Amygdala (tissue), 56 donors: ENCODE measurements at places on chromosomes 12 and 14.

- peak; percentile 25 for DNase-seq
These were observed 6.7 kb downstream of the BCL7A start for GRCh38 chr12:122028165-122028904.

DNA sequence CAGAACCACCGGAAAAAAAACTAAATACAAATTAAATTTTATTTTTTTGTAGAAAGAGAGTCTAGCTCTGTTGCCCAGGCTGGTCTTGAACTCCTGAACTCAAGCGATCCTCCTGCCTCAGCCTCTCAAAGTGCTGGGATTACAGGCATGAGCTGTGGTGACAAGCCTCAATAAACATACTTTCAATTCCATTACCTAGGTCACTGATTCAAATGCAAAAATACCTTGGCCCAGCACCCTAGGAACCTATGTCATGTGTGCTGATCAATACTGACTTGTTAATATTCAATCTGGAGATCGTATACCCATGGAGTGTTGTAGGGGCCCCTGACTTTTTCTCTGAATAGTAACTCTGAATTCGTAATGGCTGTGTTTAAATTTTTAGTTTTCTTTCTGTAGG lies 7.1 kb upstream of the TMEM30B start:
- no peak for DNase-seq

DNA sequence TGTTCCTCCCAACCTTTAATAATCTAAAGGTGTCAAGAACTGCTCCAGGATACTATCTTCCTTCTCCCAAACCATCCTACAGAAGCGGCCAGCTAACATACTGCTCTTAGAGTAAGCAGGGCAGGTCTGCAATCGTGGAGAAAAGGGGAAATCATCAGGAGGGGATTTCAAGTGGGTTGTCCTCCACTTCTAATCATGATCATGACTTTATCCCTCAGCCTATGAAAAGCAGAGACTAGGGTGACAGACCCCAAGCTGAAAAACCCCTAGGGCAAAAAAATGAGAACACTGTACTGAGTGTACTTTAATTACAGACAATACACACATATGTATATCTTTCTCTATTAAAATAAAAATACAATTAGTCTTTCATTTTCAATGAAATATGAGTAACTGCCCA lies 13.9 kb downstream of the DUSP16 start:
- DNase-seq, result no peak

- no peak for DNase-seq
These were observed 6.8 kb downstream of the ART4 start for GRCh38 chr12:14836336-14837210.

GRCh38 chr12:31931796-31932715 lies 27.2 kb upstream of the RESF1 start:
- DNase-seq, result no peak

GRCh38 chr14:66174453-66174891 lies 311.7 kb upstream of the CCDC196 start:
- no peak for DNase-seq

DNA sequence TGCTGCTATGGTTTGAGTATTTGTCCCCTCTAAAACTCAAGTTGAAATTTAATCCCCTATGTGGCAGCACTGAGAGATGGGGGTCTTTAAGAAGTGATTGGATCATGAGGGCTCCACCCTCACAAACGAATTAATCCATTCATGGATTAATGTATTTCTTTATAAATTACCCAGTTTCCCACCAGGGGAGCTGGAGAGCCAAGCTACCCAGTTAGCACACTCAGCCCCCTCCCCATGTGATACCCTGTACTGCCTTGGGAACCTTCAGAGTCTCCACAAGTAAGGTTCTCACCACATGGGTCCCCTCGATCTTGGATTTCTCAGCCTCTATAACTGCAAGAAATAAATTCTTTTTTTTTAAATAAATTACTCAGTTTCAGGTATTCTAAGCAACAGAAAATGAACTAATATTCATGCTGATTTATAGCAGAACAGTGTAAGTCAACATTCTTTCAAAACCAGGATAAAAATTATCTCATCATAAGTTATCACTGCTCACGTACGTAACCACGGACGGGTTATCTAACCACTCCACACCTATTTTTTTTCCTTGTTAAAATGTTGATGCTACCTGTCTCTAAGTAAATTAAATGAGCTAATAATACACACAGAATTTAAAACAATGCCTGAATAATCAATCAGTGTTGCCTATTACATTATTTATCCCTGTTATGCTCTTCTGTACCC lies 3.6 kb downstream of the NAP1L1 start:
- DNase-seq, result no peak

GRCh38 chr12:19181666-19182426 lies 52.3 kb downstream of the PLEKHA5 start:
- DNase-seq, result no peak

- no peak for DNase-seq
These were observed 11.3 kb downstream of the MEG3 start for GRCh38 chr14:100836941-100837804.

DNA sequence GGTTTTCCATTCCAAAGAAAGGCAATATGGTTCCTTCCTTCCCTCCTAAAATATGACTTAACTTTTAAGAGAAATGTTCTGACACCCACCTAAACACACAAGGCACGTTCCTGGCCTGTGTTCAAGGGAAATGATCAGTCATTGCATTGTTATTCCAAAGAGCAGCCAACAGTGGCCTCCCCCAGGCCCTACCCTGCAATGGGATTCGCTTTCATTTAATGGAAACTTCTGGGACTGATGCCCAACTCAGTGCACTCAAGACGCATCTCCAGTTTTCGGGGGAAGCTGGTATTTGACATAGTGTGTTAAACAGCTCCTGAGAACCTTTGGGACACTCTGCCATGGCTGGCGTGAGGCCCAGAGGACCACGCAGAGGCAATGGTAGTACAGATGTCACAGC lies 65.9 kb downstream of the DDX51 start:
- no peak for DNase-seq

- DNase-seq, result no peak
These were observed 9.5 kb downstream of the CINP start for GRCh38 chr14:102353126-102353619.

- no peak for DNase-seq
These were observed 1044.3 kb downstream of the BCL11B start for GRCh38 chr14:98227727-98228111.

- no peak for DNase-seq
These were observed 103.1 kb downstream of the HELB start for GRCh38 chr12:66405395-66405794.

GRCh38 chr14:53924753-53925152 lies 31.9 kb downstream of the BMP4 start:
- DNase-seq, result no peak

- DNase-seq, result no peak
These were observed 941 bp upstream of the PPP1CC start for GRCh38 chr12:110743571-110744093.

GRCh38 chr12:94898388-94898787 lies 105.1 kb downstream of the NDUFA12 start:
- no peak for DNase-seq

GRCh38 chr12:109463756-109464155 lies 13.3 kb downstream of the KCTD10 start:
- no peak for DNase-seq

GRCh38 chr12:54018468-54018984 lies 9.7 kb upstream of the HOXC6 start:
- DNase-seq, result no peak

GRCh38 chr12:25494926-25495325 lies 58.2 kb downstream of the LMNTD1 start:
- DNase-seq, result no peak

- no peak for DNase-seq
These were observed 325.1 kb downstream of the DAD1 start for GRCh38 chr14:22263961-22264360.

- no peak for DNase-seq
These were observed 944 bp downstream of the TXNRD1 start for GRCh38 chr12:104216521-104216924.

DNA sequence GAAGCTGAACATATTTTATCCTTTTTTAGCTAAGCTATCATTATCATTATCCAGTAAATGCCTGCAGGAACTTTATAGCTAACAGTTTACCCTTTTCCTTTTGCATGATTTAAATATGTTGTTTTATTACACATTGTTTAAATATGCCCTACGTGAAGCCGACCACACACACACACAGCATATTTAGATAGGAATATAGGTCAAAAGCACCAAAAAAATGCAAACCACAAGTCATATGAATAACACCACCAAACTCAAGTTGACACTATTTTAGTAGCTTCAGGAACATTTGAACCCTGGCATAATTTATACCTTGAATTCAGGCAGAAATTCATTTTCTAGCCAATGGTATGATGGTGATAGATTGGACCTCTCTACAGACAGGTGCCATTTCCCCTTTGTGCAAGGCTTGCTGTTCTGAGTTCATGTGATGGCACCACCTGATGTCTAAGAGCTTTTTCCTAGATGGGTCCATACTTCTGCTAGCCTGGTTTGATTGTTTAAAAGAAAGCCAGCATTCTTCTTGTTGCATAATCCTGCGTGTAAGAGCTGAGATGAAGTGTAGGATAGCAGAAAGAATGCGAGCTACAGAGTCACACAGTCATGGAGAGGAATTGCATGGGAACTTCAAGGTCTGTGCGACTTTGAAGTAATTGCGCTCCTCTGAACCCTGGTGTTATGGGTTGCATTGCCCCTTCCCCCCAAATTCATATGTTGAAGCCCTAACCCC lies 454.8 kb upstream of the SOX5 start:
- no peak for DNase-seq

DNA sequence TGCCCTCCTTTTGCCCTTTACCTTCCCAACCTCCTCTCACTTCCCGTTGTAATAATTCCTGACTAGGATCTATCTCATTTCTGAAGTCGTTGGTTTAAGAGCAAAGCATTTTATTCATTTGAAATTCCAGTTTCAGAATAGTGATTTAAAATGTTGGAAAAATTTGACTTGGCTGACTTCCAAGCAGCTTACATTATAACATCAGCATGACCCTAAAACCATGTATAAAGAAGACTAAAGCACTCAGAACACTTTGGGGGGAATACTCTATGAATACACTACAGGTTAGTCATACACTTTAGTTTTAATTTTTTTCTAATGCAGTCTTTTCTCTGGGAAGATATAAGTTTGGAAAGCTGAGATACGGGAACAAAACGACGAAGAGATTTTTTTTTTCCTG lies 161.1 kb downstream of the BTG1 start:
- no peak for DNase-seq

DNA sequence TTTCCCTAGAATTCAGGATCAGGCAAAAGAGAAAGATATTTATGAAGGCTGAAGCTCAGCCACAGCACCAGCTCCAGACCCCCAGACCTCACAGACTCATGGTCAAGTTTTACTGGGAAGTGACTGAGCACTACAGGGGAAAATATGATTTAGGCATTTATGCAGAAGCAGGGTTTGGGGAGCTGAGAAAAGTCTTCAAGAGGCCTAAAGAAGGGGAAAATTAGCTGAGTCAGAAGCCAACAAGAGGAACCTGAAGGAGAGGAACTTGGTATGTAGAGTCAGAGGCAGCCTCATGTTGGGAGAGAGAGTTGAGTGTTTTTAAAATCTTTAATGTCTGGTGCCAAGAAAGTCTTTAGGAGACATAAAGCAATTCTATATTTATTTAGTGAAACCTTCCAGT lies 63.0 kb downstream of the FOS start:
- no peak for DNase-seq

- DNase-seq, result no peak
These were observed 14.8 kb downstream of the BCL11B start for GRCh38 chr14:99257122-99257672.

- no peak for DNase-seq
These were observed 7.8 kb downstream of the GALNT6 start for GRCh38 chr12:51383269-51383905.

DNA sequence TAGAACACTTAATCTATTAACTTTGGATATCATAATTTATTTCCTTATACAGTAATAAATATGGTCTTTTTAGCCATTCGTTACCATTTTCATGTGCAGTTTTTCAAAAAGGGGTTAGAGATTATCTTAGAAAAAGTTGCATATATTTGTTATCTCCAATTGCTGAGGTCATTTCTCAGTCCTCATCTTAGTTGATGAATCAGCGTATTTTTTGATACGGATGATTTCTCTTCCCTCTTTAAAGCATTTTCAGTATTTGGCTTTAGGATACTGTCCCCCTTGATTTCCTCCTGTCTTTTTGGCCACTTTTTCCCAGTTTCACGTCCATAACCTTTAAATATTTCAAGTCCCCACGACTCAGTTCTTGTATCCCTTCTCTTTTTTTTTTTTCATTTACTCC lies 21.8 kb downstream of the DNAL1 start:
- no peak for DNase-seq

- no peak for DNase-seq
These were observed 602 bp downstream of the APEX1 start for GRCh38 chr14:20455355-20456300.

DNA sequence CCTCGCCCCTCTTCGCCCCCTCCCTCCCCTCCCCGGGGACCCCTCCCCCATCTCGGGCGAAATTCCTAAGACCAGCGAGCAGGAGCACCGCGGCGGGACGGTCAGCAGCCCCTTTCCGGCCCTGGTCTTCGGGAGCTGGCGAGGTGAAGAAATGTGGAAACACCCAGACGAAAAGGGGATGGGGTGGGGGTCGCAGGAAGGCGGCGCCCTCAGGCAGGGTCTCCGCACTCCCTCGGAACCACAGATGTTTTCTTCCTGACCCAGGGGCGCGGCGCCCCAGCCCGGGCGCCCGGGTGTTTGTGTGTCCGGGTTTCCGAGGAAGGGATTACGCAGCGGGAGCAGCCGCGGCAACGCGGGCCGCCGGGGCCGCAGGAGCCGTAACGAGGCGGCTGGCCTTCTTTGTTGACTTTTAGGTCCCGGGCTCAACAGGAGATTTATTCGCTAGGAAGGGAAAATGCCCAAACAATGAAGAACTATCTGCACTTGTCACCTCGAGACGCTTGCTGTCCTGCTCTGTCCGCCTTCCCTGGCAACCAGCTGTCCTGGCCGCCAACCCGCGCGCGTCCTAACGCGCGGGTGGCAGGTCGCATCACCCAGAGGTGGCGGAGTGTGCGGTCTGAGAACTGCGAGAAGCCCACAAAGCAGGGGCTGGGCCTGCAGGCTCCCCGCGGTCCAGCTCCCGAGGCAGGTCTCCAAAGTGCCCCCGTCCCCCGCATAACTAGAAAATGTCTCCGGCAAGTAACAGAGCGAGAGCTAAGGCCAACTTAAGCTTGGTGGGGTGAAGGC lies 7.0 kb downstream of the FOXA1 start:
- DNase-seq, result no peak

DNA sequence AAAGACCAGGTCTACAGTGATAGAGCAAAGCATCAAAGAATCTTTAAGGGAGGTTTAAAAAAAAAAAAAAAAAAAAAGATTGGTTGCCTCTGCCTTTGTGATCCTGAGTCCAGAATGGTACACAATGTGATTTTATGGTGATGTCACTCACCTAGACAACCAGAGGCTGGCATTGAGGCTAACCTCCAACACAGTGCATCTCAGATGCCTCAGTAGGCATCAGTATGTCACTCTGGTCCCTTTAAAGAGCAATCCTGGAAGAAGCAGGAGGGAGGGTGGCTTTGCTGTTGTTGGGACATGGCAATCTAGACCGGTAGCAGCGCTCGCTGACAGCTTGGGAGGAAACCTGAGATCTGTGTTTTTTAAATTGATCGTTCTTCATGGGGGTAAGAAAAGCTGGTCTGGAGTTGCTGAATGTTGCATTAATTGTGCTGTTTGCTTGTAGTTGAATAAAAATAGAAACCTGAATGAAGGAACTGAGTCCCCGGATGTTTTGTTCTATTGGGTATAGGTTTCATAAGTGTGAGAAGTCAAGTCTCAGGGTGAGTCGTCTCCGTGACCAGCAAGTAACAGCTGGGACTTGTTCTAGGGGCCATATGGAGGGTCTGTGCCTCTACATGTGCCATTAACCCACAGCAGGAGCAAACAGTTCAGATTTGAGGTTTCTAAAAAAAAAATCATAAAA lies 9.3 kb downstream of the PEBP1 start:
- no peak for DNase-seq

GRCh38 chr14:65502676-65503124 lies 90.2 kb downstream of the FUT8 start:
- DNase-seq, result no peak
